ENCODE measurements at places on chromosomes 3 and 15.
A peak's percentile ranks its signal among the peaks of the same experiment; 100 is the strongest.

DNA sequence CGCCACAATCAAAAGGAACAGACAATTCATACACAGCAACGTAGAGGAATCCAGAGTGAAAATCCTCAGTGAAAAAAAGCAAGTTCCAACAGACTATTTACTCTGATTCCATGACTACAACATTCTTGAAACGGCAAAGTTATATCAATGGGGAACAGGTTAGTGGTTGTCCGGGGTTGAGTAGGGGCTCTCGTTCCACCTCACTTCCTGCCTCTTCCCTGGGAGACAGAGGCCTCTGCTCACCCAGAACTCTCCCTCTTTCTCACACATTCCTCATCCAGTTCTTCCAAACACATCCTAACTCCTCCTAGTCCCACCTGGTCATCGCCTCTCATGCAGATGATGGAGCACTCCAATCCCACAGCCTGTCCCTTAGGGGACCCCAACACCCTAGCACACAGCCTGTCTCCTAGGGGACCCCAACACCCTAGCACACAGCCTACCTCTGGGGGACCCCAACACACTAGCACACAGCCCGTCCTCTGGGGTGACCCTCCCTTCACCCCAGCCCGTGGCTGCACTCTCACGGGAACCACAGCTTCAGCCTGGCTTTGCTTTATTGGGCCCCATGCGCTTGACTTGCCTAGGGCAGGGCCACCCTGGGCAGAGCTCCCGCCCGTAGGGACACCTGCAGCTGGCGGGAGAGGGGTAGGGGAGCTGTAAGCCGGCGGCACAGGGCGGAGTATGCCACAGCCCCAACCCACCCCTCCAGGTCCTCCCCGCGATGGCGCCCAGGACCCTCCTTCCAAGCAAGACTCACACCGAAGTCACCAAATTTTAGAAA, 5.2 kb downstream of the OCA2 start:
- DNase-seq: no peak

- no peak for DNase-seq
Observed at GRCh38 chr15:33207646-33208045, 13.1 kb upstream of the FMN1 start.

DNA sequence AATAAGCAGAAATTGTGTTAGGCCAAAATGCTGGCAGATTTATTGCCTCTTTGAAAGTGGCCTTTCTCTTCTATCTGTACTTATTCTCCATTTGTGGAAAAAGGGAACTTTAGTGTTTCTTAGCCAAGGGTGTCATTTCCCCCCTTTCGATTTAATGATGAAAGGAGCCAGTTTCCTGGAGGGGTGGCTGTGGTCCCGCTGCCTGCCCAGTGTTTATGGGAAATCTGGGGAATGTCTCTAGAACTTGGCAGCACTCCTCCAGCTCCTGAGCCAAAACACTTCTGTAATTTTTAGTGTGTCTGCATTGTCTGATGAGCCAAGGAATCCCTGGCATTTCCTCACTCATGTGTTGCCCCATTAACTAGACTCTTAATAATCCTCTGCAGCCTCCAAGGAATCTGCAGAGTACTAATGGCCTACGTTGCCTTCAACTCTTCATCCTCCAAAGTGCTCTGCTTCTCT, 448.8 kb downstream of the GRM7 start:
- DNase-seq: no peak

- DNase-seq: no peak
Observed at GRCh38 chr15:59173194-59173593, 33.4 kb upstream of the LDHAL6B start.

GRCh38 chr3:197202694-197203093, 95.7 kb downstream of the DLG1 start:
- no peak for DNase-seq

GRCh38 chr3:117964814-117965213, 1069.8 kb downstream of the IGSF11 start:
- DNase-seq: peak; percentile 36

DNA sequence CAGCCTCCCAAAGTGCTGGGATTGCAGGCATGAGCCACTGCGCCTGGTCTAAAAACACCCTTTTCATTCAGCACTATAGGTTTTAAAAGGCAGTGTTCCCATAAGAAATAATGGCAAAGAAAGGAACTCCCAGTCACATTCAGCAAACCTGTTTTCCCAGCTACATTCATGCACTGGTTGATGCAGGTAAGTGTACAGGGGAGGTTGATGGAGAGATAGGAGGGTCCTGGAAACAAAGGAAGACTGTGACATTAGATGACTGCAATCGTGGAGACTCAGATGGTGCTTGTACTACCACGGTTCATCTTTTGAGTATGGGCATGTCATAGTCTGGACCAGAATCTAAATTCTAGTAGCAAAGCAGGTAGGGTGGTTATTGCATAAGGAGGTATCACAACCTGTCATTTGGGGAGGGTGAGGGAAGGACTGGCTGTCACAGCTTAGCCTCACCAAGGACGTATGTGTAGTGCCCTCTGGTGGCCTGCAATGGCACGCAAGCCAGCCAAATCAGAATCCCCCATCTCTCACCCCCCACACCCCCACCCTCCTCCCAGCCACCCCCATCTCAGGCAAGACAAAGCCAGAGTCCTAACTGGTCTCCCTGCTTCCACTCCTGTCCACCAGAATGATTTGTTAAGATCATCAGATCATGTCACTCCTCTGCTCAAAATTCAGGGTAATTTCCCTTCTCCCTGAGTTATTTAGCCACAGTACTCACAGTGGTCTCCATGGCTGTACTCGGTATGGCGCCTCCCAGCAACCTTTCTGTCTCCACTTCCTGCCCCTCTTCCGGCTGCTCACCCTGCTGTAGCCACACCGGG, 28.8 kb upstream of the UBL7 start:
- peak; percentile 65 for DNase-seq

DNA sequence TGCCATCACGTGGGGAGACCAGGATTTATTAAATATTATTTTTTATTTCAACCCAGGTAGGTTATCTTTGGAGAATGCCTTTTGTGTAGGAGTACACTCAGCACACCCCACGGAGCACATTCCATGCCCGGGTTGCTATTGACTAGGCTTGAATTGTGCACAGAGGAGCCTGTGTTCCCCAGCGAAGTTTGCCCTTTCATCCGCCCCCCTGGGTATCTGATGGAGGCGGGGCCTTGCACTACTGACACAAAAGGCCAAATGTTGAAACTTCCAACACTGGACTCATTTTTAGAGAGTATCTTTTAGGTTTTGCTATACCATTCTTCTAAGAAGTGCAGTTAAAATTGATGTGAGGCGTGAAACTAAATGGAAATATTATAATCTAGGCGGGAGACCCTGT, 39.3 kb upstream of the PPP4R2 start:
- DNase-seq: no peak

- DNase-seq: no peak
Observed at GRCh38 chr3:193620650-193621049, 27.6 kb downstream of the OPA1 start.

GRCh38 chr15:60843482-60843881, 364.5 kb upstream of the ICE2 start:
- DNase-seq: no peak

DNA sequence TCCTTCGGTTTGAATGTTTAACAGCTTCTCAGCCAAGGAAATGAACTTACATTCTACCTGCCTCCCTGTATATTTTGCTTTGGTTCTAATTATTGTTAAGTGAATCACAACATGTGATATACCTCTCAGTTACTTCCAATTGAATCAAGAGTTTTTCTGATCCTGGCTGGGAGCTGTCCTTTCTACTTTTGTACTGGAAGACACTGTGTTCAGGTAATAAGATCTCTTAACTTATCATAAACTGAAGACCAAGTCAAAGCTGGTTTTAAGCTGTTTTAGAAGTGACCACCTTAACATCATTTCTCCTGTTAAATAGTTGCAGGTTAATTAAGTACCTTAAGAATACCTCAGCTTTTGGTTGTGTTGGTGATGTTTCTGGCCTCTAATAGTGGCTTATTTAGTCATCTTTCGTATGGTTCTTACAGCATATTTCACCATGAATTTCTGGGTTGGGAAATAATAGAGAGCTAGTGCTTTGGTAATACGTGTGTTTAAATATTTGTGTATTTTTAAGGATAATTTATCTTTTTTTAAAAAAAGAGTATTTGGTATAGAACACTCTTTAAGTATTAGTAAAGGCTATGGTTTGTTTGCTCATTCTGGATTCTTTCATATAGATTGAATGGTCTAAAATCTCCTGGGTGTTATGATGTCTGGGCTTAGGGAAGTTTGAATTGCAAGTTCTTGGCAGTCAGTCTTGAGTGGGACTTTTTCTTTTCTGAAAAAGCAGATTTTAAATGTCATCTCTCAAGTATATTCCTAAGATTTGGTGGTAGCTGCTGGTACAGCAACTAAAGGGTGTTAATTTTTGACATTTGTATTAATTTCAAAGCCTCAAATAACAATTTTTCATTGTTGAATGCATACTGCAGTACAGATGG, 1.6 kb downstream of the RAB8B start:
- DNase-seq: no peak

- DNase-seq: no peak
Observed at GRCh38 chr3:134367869-134368750, 6.1 kb downstream of the AMOTL2 start.

DNA sequence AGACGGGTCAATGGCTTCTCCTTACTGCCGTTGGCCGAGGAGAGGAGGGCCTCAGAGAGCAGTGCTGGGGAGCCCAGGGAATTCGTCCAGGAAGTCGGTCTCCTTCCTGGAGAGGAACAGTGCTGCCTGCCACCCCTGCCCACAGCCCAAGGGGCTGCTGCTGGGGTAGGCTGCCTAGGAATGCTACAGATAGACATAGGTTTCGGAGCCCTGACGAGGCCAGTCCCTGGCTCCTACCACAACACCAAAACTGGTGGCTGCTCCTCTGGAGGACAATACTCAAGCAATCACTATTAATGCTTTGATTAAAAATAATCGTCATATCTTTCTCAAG, 30.5 kb downstream of the ANP32A start:
- no peak for DNase-seq

- DNase-seq: no peak
Observed at GRCh38 chr15:66240240-66240794, 13.2 kb downstream of the MEGF11 start.

- DNase-seq: no peak
Observed at GRCh38 chr3:170419557-170420087, 954 bp downstream of the CLDN11 start.

GRCh38 chr15:60912984-60913697, 316.0 kb downstream of the RORA start:
- no peak for DNase-seq

DNA sequence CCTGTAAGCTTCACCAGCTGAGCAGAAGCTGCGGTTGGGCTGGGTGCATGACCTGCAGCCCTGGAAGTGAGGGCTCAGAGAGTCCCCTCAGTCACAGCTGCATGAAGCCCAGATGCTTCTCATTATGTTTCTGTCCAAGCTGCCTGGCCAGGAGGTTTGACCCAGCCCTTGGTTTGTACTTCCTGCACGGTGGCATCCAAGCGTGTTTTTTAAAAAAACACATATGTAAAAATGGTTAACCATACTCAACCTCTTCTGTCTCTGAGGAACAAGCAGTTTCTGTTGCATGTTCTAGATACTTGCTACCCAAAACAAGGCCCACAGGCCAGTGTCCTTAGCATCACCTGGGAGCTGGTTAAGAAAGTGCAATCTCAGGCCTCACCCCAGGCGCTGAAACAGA, 76.0 kb upstream of the ATP10A start:
- no peak for DNase-seq

- no peak for DNase-seq
Observed at GRCh38 chr3:38811822-38812221, 4.2 kb downstream of the SCN10A start.

DNA sequence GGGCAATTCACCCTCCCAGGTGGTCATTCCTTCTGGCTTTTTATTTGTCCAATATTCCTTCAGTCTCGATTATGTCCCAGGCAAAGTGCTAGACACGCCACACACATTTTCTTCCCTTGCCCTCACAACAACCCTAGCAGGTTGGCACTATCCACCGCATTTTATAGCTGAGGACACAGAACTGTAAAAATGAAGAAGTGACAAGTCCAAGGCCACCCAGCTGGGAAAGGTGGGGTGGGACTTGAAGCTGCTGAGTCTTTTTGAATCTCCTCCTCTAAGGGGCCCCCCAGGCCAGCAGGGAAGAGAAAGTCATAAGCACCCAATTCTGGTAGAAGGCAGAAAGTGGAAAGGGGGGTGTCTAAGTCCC, 60.6 kb downstream of the CEMIP start:
- no peak for DNase-seq

GRCh38 chr3:178002113-178002512, 534.1 kb upstream of the KCNMB2 start:
- DNase-seq: peak; percentile 97

- no peak for DNase-seq
Observed at GRCh38 chr15:73912030-73912596, 14.1 kb upstream of the LOXL1 start.

- no peak for DNase-seq
Observed at GRCh38 chr3:75320369-75320768, 343.8 kb upstream of the FRG2C start.

DNA sequence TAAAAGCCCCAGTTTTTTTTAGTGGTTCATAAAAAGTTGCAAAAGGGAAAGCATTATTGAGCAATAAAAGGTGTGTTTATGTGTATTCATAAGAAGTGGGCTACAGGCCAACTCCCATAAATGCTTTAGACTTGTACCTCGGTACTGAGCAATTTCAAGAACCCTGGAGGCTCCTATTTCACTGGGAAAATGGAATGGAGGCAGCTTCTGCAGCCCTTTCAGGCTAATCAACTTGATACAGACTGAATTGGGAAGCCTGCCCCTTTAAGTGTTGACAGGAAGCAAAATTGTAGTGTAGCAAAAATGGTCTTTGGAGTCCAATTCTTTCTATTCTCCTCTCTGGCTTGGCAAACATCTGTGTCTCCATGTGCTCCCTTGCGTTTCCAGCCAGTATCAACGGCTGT, 118.8 kb downstream of the ECT2 start:
- no peak for DNase-seq

GRCh38 chr3:150543128-150543527, 3.2 kb downstream of the SERP1 start:
- DNase-seq: no peak

DNA sequence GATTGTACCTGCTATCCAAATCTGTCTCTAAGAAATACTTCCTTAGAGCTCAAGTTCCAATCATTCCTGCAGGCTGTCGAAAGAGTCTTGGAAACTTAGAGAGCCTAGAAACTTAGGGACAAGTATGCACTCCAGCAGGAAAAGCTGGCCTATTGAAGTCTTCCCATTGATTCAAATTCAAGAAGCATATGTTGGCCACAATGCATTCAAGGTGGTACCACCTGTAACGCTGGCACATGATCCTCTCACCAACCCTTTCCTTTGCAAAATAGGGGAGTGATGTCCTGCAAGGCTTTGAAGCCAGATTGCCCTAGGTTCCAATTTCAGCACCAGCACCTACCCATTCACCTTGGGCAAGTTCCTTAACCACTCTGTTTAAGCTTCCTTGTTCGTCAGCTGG, 6.0 kb downstream of the ADAMTS9 start:
- no peak for DNase-seq
